ENCODE measurements at places on chromosomes 2 and 18. TPM values are rescaled to one million over a fixed set of nuclear protein-coding genes. Genes with fewer than 3 reads are reported as not detected.

GRCh38 chr2:6434438-6434837 is 431.3 kb downstream of the CMPK2 start:
- no peak for DNase-seq

GRCh38 chr2:97983698-97984097 is 12.1 kb downstream of the TMEM131 start:
- DNase-seq, result no peak

DNA sequence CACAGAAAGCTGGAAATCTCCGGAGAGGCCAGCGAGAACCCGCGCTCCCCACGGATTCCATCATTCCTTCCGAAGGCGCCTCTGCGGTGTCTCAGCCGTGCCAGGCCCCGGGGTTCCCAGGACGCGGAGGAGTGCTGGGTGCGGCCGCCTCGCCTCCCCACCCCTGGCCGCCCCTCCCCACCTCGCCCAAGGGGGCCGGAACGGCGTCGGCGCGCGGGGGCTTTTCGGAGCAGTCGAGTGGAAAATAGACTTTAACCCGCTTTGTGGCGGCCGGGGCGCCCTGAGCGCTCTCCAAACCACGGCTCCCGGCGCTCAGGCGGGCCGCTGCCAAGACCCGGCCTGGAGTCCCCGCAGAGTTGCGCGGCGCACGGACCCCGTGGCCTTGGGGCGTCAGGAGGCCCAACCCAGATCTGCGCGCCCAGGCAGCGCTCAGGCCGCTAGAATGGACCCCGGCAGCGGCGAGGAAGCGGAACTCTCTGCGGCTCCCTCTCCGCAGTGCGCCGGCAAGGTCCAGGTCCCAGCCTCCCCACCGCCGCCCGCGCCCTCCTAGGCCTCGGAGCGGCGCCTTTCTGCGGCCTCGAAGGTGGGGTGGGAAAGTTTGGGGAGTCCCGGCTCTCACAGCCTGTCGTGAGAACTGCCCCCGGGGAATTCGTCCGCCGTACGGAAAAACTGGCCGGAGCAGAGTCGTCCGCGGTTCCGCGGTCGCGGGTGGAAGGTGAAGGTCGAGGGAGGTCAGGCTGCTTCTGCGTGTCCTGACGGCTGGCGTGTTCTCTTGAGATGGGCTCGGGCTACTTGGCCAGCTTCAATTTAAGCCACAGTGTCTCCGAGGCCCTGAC is 1.2 kb upstream of the EMX1 start:
- DNase-seq, result peak; percentile 89

DNA sequence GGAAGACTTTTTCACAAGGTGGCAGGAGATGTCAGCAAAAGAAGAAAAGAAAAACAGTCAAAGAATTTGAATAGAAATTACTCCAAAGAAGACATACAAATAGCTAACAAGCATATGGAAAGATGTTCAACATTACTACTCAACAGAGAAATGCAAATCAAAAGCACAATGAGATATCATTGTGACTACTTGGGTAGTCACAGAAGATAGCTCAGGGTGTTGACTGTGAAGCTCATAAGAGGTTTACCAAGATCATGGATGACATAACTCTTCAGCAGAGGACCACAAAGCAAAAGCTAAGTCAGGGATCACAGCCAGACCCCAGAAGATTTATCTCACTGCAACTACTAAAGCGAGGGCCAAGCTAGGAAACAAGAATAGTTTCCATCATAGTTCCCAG is 53.0 kb upstream of the TANK start:
- no peak for DNase-seq

DNA sequence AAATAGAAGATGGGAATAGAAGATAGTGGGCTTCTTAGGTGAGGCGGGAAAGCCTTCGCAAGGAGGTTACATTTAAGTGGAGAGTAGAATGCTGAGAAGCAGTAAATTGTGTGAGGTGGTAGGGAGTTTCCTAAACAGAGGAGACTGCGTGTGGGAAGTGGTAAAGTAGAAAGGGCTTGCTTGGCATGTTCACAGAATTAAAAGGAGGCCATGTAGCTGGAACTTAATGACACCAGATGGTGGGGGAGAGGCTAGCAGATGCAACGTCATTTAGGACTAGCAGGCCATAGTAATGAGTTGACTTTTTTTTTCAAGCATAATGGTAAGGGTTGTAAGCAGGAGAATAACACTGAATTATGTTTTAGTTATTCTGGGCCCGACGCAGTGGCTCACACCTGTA is 13.0 kb upstream of the RTN4 start:
- DNase-seq, result no peak

- peak; percentile 97 for DNase-seq
Observed at GRCh38 chr2:20617892-20618467, 32.9 kb downstream of the HS1BP3 start.

The DDX18 gene
- 51.6 TPM for total RNA-seq

DNA sequence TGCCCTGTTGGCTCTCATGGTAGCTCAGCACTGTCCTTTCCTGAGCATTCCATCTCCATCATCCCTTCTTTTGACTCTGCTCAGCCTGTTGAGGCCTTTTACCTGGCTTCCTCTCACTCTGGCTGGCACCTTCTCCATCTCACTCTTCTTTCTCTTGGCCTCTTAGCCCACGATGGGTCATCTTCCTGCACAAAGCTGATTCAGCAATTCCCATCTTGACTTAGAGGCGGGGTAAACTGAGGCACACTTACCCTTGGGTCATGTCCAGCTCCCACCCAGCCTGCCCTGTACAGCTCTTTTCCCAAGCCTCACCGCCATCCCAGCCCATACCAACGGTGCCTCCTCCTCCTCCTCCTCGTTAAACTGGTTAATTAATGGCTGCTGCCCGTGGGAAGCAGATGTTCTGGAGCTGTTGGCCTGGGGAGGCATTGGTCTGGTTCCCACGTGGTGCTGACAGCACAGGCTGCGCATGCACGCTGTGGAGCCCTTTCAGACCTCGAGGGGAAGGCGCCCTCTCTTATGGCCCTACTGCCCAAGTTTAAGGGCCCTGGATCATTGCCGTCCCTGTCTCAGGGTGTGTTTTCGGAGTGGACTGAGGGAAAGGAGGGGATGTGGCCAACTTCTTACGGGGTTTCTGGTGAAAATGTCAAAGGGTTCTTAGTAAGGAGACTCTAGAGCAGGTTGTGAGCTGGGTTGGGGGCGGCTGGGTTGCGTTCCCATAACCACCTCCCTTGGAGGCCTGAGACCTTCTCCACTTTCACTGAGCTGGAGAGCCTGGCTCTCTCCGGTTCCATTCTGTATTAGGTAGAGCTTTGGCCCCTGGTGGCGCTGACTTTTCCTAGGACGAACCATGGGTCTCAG is 10.9 kb downstream of the WNT10A start:
- peak; percentile 76 for DNase-seq

GRCh38 chr2:40325116-40325515 is 126.8 kb downstream of the SLC8A1 start:
- DNase-seq, result no peak

- DNase-seq, result peak; percentile 67
Observed at GRCh38 chr2:72993147-72993932, 76.0 kb downstream of the EMX1 start.

The GPBAR1 gene
- total RNA-seq, result 34.8 TPM

GRCh38 chr2:49796266-49796665 is 642.0 kb upstream of the FSHR start:
- no peak for DNase-seq

DNA sequence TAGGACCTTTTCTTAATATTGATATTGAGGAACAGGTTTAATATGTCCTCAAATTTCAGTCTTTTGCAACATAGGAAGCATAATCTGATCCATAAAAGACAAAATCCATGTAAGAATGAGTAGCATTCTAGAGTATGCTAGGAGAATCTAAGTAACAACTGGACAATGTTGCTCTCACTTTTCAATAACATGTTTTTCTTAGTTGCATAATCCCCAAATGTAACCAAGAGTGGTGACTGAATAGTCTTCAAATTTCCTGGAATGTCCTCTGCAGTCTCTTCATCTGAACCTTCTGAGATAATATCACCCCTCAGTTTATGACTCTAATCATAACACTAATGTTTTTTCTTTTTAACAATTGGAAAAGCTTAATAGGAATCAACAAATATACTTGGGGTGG is 110.0 kb upstream of the ZEB2 start:
- DNase-seq, result no peak

GRCh38 chr2:240569523-240569997 is 1.3 kb downstream of the RNPEPL1 start:
- DNase-seq, result peak; percentile 88

- DNase-seq, result no peak
Observed at GRCh38 chr2:10144771-10145518, 22.4 kb downstream of the RRM2 start.

- no peak for DNase-seq
Observed at GRCh38 chr2:47196046-47196445, 40.9 kb upstream of the STPG4 start.

DNA sequence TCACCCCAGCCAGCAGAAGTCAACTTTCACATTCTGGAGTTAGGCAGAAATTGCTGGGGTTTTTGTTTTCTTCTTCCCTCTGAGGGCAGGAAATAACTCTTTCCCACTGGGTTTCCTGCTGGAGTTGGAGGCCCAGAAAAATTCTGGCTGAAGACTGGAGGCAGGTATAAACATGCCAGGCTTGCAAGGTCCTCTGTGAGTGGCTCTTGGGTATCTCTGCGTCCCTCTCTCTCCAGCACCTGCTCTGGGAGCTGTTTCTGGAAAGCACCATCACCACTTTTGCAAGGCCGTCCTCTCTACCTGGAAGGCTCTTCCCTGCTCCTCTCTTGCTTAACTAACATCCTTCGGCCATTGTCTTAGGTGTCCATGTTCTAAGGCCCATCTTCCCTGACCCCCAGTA is 91.0 kb downstream of the MCFD2 start:
- no peak for DNase-seq
